ENCODE measurements at places on chromosomes 2 and 18.

DNA sequence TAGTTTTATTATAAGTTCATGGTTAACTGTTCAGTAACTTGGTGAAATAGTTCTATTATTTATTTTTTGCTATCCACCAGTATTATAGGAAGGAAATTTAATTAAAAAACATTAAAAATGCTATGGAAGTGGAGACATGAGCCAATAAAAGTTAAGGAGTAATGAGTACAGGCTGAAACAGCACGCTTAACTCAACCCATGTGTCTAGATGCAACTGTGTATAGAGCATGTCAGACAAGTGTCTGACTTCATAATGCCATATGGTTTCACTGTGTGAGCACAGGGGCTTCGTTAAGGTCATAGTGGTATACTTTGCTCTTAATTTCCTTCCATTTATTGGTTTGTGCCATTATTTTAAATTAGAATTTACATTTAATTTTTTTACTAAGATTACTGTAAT is 566.8 kb upstream of the NRP2 start:
- no peak for DNase-seq

GRCh38 chr2:155384555-155385123 is 686.1 kb downstream of the KCNJ3 start:
- DNase-seq: no peak

DNA sequence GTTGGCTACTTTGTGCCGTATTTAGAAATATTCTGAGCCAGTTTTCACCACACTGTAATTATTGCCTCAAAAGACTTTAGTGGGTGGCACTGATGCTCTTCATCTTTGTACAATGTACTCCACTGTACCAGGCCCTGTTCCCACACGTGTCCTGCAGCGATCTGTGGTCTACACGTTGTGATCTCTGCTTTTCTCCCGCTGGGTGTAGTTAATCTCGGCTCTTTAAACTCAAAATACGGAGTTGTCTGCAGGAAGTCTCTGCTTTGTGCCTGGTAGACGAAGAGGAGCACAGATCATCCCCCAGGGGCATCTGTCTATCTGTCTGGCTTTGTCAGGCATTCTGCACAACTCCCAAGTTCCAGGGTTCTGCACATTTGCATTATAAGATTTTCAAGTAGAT is 12.1 kb upstream of the GREB1 start:
- DNase-seq: no peak

DNA sequence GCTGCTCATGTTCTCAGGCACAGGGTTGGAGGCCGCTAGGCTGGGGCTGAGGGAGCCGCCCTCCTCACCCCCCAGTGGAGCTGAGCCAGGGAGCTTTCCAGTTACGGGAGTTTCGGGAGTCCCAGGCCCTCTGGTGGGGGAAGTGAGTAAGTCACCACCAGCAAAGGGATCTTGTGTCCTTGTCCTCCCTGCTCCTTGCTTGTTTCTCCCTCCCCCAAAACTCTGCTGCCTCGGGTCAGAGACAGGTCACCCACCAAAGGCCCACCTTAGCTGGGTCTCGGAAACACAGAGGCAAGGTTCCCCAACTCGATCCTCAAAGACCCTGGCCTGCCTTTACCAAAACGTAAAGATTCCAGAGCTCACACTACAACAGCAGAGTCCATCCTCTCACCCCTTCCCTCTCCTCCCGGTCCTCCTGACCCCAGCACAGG is 60.5 kb upstream of the POMC start:
- DNase-seq: peak; percentile 80

GRCh38 chr2:151805961-151806360 is 22.3 kb downstream of the ARL5A start:
- no peak for DNase-seq

DNA sequence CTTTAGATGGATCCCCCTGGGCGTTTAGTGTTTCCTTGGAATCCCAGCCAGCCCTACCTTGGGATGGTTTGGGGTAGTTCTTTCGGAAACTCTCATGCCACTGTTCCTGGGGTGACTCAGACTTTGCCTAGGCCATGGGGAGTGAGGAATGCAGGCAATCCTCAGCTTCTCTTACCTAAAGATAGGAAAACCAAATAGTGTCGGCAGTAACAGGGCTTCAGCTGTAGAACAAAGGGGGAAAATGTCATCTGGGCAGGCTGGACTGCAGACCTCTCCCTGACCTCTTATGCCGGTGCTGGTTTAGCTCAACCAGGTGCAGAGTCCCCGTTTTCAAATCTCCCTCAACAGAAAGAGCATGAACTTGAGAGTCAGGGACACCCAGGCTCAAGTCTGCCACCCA is 252.1 kb downstream of the TSN start:
- DNase-seq: no peak

- DNase-seq: no peak
These were observed 194.9 kb upstream of the CHAC2 start for GRCh38 chr2:53572696-53573095.

DNA sequence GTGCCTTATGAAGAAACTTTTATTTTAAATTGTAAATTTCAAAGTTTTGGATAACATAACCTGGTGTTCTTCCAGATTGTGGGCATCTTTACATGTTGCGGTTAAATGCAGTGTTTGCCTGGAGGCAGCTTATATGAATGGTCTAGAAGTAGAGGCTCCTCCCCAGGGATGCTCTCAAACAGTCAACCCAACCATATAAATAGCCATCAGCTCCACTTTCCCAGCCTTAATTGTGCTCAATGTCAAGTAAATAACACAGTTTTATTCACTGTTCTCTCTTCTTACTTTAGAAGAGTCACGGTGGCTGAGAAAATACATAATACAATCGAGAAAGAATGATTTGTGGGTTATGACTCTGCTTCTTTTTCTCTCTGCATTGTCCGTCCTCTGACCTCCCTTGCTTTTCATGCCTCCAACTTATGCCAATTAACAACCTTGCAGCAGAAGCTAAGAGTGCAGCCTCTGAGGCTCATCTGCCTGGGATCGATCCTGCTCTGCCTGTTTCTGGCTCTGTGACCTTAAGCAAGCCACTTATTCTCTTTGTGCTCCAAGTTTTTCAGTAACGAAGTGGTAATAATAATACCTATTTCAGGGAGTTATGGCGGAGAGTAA is 100.3 kb downstream of the DAW1 start:
- DNase-seq: no peak

- DNase-seq: peak; percentile 2
These were observed 1574.2 kb upstream of the PIK3C3 start for GRCh38 chr18:40380686-40381439.

DNA sequence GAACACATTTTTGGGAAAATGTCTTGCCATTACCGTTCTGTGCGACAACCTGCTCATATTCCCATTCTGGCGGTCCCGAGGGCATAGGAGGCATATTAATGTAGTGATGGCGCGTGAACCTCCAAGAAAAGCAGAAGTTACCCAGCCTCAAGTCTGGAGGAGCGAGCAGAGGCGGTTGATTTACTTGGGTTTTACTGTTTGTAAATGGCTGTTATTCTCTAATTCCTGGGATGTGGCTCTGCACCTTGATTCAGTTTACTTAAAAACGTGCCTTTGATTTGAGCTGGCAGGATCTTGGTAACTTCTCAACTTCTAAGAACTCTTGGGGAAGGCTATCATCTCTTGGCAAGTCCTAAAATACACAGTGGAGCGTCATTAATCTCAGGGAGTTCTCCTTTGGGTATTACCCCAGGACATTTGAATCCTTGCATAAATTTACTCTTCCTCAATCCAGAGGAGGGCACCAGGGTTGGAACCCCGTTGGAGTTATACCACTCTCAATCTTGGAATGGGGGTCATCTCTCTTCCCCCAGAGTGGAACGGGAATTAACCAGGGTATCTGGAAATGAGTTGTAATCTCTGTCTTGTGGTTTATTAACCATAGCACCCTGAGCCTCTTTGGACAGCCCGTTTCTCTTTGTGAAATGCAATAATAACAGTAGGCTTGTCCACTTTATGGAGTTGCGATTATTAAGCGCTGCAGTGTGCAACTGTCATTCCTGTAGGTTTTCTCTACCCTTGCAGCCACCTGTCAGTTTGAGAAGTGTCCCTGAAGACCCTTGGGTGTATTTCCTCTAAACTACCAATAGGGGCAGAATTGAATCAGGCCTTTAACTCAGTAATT is 2.1 kb downstream of the HK2 start:
- peak; percentile 86 for DNase-seq

DNA sequence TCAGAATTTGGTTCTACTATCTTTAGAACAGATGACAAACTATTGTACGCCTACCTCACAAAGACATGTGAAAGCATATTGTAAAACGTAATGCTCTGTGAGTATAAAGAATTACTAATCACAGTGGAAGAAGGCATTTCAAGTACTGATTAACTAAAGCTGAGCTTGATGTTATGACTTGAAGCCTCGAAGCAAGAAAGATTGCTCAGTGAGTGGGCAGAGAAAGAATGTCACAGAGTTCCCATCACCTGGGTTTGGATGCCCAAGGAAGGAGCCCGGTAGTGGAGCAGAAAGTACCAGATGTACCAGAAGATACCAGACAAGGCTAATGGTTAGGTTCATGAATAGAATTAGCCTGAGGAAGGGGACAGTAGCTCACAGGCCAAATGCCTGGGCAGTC is 39.5 kb upstream of the FAM110C start:
- DNase-seq: no peak

DNA sequence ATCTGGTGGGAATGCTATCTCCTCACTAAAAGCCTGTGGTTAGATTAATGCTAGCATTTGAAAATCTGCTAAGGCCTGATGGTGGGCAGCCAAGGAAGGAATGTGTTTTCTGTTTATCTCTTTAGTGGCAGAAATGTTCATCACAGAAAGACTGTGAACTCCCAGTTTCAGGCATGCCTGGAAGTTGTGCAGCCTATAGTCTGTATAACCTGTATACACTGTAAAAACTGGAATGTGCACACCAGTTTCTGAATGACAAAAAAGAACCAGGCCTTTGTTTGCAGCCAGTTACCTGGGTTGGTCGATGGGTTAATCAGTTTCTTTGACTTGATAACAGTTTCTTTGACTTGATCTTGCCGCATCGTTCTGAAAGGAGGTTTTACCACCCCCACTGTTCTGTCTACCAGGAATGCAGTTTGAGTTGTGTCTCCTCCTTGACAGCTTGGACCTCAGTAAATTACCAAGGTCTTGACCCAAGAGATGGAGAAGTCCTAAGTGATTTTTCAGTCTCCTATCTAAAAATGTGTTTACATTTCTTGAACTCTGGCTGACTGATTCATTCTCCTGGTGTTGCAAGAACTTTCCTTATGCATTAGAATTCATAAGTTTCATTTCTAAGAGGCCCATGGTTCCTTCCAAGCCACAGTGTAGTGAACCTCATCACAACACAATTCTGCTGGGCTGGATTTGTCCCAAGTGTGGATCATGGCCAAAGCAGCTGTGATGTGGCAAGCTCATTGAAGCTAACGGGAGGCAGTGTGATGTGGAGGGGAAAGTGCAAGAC is 62.2 kb downstream of the KIAA2012 start:
- DNase-seq: no peak

- peak; percentile 12 for DNase-seq
These were observed 35.2 kb downstream of the STK17B start for GRCh38 chr2:196136151-196136550.

DNA sequence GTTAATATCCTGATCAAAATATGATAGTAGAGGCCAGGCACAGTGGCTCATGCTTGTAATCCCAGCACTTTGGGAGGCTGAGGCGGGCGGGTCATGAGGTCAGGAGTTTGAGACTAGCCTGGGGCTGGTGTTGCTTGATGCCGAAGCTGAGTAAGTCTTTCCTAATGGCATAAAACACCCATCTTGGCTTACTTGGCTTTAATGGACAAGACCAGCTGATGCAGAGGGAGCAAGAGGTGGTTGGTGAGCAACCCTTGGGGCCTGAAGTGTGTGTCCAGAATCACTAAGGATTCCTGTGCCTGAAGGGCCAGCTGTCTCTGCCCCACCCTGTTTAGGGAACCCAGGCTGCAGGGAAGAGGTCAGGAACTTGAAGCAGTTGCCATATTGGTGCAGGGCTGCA is 217.2 kb downstream of the ARL4C start:
- DNase-seq: no peak

- peak; percentile 56 for DNase-seq
These were observed 34.9 kb downstream of the SULT1C2 start for GRCh38 chr2:108323619-108324018.

GRCh38 chr2:3059141-3059925 is 318.3 kb downstream of the EIPR1 start:
- no peak for DNase-seq

GRCh38 chr2:45305599-45305998 is 296.3 kb upstream of the SIX2 start:
- DNase-seq: no peak

DNA sequence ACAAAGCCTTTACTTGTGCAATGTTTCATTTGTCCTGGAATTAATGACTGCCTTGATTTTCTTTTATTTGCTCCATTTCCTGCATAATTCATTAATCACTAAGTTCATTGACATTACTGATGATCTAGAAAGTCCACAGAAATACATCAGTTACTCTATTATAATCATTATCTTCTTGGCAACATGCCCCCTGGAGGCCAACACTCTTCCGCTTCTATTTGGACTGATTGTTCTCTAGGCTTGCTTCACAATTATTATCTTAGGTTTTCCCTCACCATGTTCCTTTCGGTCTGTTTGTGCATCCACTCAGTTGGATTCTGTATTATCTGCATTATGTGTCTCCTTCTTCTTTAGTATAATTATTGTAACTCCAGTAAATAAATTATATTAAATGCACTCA is 461.0 kb upstream of the CDH2 start:
- DNase-seq: no peak

GRCh38 chr18:2570772-2571199 is 519 bp downstream of the METTL4 start:
- DNase-seq: peak; percentile 79

- no peak for DNase-seq
These were observed 26.7 kb downstream of the RAMP1 start for GRCh38 chr2:237885931-237886684.

- DNase-seq: no peak
These were observed 28.2 kb upstream of the MFF start for GRCh38 chr2:227296671-227297405.

DNA sequence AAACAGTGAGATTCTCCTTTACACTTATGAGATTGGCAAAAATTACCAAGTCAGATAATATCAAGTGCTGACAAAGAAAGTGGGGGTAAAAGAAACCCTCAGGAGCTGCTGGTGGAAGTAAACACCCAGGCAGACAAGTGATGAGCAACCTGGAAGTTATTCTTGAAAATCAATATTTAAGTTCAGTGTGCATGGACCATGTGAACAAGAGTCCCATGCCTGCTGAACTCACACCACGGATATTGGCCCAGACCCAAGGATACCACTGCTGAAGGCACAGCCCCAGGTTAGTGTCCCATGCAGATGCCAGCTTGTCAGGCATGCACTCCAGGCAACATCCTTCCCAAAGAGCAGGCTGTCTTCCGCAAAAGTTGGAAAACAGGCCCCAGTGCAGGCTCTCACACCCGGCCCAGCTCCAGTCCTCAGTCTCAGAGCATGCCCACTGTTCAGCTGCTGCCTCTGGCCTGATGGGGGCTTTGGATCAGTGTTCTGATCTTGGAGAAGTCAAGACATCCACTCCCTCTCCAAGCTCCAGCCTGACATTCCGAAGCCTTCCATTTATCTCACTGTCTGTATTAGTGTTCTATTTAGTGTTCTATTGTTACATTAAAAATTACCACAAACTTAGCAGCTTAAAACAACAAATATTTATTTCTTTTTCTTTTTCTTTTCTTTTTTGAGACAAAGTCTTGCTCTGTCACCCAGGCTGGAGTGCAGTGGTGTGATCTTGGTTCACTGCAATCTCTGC is 70.0 kb downstream of the HS1BP3 start:
- DNase-seq: no peak
